ENCODE measurements at places on chromosomes 4 and X.
A peak's percentile ranks its signal among the peaks of the same experiment; 100 is the strongest.

- no peak for DNase-seq
Observed at GRCh38 chr4:1406394-1406980, at the start of gene NKX1-1. Gene NKX1-1 (minus strand): TSS chr4:1406442. CDS start chr4:1406442, 0 bp downstream.

DNA sequence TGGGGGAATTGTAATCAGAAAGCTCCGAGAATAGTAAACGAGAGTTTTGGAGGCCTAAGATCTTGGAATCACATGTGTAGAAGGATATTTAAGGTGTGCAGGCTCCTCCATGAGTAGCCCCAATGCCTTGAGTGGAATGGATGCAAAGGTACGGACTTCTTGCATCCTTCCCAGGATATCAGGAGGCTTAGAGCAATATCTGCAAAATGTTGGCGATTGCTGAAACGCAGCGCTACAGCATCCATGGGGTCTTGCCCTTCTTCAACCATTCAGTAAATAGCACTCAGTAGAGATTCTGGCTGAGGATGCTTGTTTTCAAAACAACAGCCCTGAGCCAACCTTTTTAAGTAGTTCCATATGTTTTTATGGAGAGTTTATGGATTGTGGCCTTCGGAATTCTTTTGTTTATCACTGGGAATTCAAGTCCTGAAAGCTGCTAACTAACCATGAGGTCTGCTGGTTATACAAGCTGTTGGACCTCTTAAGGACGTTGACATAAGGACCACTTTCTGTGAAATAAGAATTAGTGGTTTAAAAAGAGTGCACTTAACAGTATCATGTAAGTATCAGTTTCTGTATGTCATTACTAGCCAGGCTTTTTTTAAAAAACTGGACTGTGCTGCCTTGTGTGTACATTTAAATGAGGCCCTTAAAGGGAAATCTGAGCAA, 228.8 kb upstream of the PGRMC2 start:
- DNase-seq = no peak

DNA sequence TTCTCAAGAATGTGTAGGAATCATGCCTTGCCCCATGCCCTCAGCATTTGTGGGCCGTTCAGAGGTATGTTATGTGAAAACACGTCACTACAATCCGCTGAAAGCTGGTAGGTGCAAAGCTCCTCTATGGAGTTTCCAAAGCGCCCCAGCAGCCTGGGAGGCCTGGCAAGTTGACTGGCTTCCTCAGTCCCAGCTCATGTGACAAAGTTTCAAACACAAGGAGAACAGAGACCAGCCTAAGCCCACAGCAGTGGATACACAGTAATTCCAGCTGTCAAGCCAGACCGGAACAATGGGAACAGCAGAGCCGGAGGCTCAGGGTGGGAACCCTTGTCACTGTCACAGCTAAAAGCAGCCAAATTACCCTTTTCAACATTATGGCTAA, 33.5 kb downstream of the NAT8L start:
- no peak for DNase-seq

DNA sequence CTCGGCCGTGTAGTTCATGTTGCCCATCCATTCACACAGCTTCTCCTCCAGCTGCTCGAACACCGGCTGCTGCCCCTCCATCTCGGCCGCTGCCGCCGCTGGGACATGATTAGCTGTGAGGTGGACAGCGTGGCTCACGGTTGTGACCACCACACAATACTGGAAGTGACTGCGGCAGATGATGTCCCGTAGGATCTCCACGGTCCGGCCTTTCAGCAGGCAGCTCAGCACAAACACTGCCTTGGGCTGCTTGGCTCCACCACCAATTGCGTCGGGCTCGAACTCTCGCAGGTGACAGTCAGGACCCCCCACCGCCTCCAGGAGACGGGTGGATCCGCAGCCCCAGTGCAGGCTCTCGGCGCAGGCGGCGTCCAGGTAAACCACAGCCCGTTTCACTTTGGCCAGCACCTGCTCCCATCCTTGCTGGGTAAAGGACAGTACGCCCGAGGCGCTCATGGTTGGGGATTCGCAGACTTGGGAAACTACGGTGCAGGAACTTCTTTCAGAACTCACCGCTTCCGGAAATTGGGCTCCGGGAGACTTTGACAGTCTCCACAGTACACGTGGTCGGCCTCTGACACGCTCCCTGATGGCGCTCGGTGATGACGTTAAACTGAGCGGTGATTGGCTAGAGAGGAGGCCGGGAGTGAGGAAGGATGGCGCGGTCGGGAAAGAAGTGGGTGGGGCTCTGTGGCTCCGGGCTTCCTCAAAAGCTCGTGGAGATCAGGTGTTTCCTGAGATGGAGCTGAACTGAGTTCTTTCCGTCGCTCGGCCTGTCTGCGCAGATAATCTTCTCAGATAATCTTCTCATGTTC, at the start of gene SCFD2:
SCFD2 (minus strand) TSS at position 576 of the 815 bp plus-strand sequence.
- peak; percentile 82 for DNase-seq

GRCh38 chr4:78706302-78706701, 69.8 kb upstream of the BMP2K start:
- DNase-seq = no peak

GRCh38 chr4:186497043-186497442, 58.3 kb downstream of the MTNR1A start:
- DNase-seq = no peak

GRCh38 chr4:94690851-94691254, 66.9 kb upstream of the BMPR1B start:
- DNase-seq = no peak

- no peak for DNase-seq
Observed at GRCh38 chrX:137424679-137425078, 141.2 kb upstream of the ZIC3 start.

- no peak for DNase-seq
Observed at GRCh38 chr4:74304095-74304625, 4.1 kb upstream of the EPGN start.

- DNase-seq = no peak
Observed at GRCh38 chr4:1234811-1235292, 14.1 kb downstream of the CTBP1 start.

All from activated naive CD4-positive, alpha-beta T cell (primary cell).